AG10803 (cell line): ENCODE measurements at places on chromosomes 13 and 19.

- no peak for DNase-seq
These were observed 1.7 kb upstream of the PDE4A start for GRCh38 chr19:10418485-10419199.

GRCh38 chr19:48618916-48619691, at the start of the genes RPL18 and SPHK2:
Gene RPL18 (minus strand): TSS chr19:48619178. CDS start chr19:48619143, 35 bp downstream.
Gene SPHK2 (plus strand): TSS chr19:48619506. CDS start chr19:48620515, 1,009 bp downstream.
- DNase-seq: peak; percentile 100

DNA sequence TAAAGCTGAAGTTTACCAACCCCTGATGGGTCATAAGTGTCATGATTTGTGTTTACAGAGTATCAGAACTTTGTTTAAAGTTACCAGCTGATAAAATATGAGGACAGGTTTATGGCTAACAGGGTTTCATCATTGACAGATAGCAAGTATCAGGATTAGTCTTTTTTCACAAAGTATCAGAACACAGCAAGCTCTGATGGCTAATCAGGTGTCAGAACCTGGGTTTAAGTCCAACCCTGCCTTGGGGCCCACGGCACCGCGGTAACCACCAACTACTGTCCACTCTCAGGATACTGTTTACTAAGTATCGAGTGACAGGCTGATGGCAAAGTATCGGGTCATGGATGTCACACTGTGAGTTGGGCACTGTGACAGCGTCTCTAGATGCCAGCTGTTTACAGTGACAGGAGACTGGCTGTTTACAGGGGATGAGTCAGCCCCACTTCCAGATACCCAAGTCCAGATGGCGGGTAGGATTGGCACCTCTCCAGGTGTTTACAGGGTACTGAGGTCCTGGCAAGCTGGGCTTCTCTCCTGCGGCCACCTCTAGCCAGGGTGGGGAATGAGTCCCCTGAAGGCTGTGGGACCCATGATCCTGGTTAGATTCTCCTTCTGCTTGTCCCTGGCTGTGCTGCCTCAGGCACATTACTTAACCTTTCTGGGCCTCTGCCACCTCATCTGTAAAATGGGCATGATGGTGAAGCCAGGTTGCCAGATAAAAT, 21.8 kb downstream of the ARRDC2 start:
- DNase-seq: peak; percentile 56

DNA sequence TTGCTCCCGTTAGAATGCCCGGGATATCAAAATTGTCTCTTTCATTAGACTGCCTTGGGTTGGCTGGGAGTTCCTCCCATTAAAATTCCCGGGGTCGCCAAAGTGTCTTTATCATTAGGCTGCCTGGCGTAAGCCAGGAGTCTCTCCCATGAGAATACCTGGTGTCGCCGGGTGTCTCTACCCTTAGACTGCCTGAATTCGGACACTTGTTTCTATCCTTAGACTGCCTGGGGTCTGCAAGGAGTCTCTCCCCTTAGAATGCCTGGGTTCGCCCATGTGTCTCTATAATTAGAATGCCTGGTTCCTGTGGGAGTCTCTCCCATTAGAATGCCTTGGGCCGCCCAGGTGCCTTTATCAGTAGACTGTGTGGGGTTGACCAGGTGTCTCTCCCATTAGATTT, 1538.2 kb downstream of the UQCRFS1 start:
- DNase-seq: no peak

GRCh38 chr19:952680-953444, 27.0 kb downstream of the ARID3A start:
- no peak for DNase-seq

DNA sequence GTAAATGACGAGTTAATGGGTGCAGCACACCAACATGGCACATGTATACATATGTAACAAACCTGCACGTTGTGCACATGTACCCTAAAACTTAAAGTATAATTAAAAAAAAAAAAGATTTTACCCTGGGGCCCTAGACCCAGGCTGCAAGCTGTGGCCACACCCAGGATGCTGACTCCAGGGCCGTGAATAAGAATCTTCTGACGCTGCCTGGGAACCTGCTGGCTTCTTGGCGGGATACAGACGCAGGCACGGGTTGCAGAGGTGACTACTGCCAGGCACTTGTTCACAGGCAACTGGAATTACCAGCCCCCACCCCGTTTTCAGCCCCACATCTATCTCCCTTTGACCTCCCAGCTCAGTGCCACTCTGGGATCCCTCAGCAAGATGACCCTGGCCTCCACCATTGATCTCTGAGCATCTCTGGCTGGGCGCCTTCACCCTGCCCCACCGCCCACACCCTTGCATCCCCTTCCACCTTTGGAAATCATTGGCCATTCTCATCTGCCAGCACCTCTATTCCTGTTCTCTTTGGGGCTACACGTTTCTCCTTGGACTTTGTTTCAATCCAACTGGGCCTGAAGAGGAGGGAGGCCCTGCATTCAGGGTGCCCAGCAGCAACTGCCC, 21.1 kb upstream of the CFAP97D2 start:
- DNase-seq: no peak

- DNase-seq: peak; percentile 79
These were observed 2.4 kb downstream of the GADD45B start for GRCh38 chr19:2478278-2478755.

DNA sequence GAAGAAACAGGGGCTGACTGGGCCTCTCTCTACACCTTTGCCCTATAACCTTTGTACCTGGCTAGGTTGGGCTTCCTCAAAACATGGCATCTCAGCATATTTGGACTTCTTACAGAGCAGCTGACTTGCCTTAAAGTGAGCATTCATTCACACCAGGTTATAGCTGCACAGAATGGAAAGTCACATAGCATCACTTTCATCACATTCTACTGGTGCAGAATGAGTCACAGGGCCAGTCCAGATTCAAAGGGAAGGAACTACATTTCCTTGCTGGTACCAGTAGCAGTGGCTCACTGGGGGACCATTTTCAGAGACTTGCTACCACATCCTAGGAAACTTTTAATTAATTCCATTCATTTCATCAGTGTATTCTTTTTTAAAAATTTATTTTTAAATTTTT, 20.3 kb upstream of the TPTE2 start:
- no peak for DNase-seq

GRCh38 chr19:49042177-49042576, 1.5 kb upstream of the CGB5 start:
- DNase-seq: no peak

DNA sequence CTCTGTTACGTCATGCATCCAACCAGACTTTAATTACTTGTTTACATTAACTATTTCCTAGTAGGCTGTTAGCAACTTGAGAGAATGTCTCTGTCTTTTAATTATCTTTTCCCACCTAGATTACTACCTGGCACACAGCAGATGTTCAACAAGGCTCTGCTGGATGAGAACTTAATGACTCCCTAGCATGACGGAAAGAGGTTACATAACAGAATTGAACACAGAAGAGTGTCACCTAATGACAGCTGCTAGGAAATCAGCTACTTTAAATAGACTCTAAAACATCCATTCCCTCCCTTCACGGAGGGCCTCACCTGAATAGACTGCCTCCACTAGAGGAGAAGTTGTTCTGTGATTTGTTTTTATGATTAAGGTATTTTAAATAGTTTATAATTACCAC, 110.8 kb downstream of the TEX29 start:
- DNase-seq: no peak

DNA sequence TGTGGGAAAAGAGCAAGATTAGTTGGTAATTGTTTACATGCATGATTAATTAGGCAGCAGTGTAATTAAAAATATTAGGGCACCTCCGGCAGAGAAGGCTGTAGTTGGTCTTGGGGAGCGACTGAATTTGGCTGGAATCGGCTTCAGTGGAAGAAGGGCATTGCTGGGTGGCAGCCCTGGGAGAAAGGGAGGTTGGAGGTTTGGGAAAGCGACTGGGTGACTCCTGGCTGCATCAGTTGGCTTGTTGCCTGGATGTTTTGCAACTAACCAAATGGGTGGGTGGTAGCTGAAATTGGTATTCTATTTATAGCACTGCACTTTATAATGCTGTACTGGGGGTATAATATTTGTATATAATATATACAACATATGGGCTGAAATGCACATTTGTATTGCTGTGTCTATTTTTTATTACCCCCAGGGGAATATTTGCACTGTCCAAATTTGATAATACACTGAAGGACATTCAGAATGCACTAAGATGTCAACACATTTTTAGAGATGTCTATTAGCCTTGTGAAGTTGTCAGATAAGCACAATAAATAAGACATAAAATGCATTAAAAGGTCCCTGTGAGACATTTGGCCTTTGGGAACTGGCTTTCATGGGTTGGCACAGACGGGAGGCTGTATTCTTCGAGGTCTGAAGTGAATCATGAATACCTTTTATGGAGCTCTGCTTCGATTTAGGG, 1.7 kb downstream of the B3GLCT start:
- DNase-seq: peak; percentile 62

DNA sequence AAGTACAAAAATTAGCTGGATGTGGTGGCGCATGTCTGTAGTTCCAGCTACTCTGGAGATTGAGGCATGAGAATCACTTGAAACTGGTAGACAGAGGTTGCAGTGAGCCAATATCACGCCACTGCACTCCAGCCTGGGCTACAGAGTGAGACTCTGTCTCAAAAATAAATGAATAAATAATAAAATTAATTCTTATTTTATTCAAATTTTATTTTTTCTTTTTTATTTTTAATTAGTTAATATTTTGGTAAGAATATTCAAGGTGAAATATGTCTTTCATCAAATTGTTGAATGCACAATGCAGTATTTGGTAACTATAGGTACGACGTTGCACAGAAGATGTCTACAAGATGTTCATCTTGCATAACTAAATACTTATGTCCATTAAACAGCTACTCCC, 110.6 kb upstream of the ATXN8OS start:
- DNase-seq: no peak
